ENCODE measurements at places on chromosomes 16 and 17.

- DNase-seq, result no peak
These were observed 28.3 kb downstream of the XPO6 start for GRCh38 chr16:28183484-28183883.

DNA sequence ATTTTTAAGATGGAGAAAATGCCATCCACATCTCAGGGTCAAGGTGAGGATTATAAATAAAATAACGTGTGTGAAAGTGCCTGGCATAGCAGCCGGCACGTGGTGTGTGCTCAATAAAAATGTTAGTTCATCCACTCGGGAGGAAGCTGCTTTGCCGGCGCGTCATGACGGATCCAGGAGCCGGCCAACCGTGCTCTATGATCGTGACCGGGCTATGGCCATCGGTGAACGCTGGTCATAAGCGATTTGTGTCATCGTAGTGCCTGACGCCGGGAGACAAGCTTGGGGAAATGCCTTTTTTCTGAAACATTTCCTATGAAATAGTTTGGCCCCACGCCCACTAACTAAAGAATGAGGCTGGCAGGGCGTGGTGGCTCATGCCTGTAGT, 74.0 kb downstream of the CMC2 start:
- DNase-seq, result no peak

DNA sequence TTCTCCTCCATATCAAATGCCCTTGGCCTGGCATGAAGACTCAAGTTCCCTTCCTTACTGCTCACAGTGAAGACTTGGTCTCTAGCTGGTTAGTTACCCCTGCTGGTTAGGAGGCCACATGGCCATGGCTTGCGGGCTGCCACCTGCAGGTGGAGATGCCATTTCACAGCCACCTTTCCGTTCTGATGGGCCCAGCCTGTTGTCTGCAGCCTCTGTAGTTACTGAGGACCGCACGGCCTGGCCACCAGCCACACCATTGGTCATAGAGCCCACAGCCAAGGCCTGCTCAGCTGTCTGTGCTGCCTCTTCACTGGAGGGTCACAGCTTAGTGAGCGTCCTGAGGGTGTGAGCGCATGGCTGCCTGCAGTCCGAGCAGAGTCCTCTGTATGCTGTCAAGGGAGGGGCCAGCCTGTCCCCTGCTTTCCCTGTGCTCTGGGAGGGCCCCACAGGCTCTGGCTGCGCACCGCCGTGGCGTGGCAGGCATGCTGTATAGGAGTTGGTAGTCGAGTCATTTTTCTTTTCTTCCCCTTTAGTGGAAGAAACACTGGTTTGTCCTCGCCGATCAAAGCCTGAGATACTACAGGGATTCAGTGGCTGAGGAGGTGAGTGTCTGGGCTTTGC, 59.2 kb downstream of the PLD6 start:
- DNase-seq, result no peak

GRCh38 chr16:4261557-4262172, 11.2 kb downstream of the TFAP4 start:
- no peak for DNase-seq

DNA sequence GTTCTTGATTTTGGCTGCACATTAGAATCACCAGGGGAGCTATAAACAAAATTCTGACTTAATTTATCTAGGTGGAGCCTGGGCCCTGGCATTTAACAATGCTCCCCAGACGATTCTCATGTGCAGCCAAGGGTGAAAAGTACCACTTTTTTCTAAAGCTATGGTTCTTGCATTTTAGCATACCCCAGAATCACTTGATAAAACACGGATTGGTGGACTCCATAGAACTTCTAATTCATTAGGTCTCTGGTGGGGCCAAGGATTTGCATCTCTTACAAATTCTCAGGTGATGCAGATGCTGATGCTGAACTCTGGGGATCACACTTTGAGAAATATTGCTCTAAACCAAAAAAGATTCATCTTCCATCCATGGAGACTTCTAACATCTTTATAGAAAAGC, 74.5 kb downstream of the RPGRIP1L start:
- DNase-seq, result no peak

DNA sequence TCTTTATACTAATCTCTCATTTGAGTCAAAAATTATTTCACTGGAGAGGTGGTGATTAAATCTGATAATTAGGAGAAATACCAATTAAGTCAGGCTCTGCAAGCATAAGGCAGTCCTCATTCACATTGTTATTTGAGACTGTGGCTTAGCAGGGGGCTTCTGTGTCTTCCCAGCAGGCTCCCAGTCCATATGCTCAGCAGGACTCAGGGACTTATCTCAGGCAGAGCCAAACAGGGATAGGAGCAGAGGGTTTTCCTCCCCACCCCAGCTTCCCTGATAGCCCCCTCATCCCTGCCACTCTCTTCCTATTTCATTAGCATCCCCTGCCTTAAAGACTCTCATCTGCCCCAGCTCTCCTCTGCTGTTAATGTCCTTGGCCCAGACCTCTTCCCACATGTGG, 104.3 kb upstream of the DNAH9 start:
- no peak for DNase-seq

DNA sequence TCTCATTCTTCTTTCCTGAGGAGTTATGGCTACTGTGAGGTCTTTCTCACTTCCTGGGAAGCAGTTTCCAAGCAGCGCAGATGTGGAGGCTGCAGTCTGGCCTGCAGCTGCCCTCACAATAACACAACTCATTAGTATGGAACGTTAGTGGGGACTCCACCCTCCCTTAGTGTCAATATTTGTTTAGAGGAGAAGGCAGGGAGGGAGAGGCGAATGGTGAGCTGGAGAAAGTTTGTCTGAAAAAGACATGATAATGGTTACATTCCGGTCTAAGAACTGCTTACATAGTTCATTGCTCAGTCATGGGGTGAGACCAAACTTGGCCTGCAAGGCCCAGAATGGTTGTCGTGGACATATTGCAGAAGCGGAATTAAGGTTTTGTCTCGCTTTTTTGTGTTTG, 170.2 kb downstream of the HS3ST3B1 start:
- DNase-seq, result no peak

DNA sequence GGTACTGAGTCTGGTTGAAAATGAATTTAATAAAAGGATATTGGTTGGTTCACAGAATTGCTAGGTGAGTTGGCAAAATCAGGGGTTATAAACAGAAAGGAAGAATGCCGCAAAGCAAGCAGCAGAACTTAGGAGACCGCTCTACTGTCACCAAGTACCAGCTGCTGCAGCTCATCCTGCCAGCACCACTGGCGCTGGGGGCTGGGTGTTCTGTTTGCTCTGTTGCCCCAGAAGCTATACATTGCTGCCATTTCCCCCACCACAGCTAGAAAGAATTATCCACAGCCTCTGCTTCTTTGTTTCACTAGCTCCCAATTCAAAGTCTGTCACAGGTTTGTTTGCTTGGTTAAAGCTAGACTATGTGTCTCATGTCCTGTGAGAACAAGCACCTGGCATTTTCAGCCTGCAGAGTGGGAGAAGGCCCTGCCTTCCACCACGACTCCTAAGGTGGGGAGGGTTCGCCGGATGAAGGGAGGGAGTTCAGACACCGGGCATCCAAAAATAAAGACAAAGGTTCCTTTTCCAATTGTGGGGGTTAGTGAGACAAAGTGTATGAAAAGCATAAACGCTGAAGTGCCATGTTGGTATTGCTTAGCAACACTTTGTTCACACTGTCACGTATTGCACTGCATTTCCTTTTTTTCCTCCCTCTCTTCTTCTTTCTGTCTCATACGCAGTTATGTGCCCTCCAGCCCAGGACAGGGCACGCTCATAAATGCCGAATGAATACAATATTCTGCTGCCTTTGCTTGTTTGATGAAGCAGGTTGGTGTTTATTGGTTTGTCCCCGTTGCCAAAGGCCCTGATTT, 9.6 kb upstream of the CPD start:
- DNase-seq, result no peak

- no peak for DNase-seq
These were observed at the start of gene PYCARD for GRCh38 chr16:31202414-31203375. Gene PYCARD, minus strand, starts transcription at chr16:31202760. Its CDS starts 70 bp downstream, at chr16:31202690.

DNA sequence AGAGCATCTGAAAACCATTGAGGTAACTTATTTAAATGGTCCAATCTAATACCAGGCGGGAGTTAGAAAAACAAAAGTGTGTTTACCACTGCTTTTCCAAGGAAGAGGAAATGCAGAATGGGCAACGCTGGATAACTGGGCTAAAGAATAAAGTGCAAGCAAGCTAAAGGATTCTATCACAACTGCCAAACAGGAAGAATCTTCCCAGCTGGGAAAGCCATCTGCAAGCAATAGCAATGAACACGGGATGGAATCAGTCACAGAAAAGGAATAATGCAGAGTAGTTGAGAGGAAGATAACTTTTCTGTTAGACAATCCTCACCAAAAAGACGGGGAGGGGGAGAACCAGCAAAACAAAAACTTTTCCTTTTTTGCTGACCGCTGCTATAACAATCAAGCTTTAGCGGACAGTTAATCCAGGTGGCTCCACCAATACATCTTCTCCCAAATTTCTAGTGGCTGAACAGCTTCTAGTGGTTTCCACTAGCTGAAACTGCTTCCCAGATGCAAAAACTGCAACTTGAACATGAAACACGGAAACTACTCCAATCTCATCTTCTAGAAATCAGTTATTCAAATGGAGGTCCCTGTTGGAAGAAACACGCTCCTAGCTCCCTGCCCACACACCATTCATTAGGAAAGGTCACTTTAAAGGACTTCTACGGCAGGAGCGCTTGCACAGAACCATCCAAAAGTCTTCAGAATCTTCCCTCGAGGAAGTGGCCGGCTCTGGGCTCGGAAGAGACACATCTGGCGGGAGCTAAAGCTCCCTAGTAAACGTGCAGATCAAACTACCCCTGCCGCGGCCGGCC, 929 bp downstream of the TMEM11 start:
- DNase-seq, result no peak

All from activated CD4-positive, alpha-beta T cell treated with anti-CD3 and anti-CD28 coated beads, Interleukin-2, amount 50 U/mL, for 4 hours (primary cell).